Hematopoietic multipotent progenitor cell treated with erythropoietin and hydrocortisone succinate and interleukin-3 and kit ligand, for 6 days (in vitro differentiated cells): ENCODE measurements at places on chromosomes 11 and 22.
A peak's percentile ranks its signal among the peaks of the same experiment; 100 is the strongest.

DNA sequence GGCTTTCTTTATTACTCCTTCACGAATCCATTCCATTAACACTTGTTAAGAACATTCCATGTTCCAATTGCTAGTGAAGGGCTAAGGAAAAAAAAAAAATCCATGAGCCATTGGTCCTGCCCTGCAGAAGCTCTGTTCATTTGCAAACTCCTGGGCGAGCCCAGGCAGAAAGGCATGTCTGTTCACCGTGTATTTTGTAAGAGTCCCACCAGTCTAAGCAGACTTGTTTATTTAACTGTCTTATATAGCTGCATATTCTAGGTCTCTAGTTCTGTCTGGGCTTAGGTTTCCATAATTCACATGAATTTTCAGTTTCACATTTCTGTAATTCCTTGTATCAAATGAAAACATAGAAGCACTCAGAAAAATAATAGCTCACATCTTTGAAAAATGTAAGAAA is 97.4 kb upstream of the POU2AF2 start:
- DNase-seq = no peak

GRCh38 chr22:21939461-21939913 is 13.2 kb downstream of the PPM1F start:
- DNase-seq = peak; percentile 39

- peak; percentile 66 for DNase-seq
Observed at GRCh38 chr22:50112151-50113118, 22.6 kb downstream of the MOV10L1 start.

- DNase-seq = no peak
Observed at GRCh38 chr11:1259076-1259461, 36.2 kb downstream of the MUC5B start.

DNA sequence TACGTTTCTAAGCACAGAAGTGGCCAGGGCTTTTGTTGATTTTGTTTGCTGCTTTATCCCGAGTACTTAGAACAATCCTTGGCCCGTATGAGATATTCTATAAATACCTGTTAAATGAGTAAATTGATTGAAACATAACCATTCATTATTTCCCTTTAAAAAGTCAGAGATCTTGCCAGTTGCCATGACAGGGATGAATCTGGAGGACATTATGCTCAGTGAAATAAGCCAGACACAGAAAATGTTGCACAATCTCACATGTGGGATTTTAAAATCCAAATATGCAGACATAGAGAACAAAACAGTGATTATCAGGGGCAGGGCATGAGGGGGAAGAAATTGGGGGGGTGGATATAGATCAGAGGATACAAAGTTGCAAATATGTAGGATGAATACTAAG is 1240.1 kb downstream of the LRRC4C start:
- DNase-seq = no peak

DNA sequence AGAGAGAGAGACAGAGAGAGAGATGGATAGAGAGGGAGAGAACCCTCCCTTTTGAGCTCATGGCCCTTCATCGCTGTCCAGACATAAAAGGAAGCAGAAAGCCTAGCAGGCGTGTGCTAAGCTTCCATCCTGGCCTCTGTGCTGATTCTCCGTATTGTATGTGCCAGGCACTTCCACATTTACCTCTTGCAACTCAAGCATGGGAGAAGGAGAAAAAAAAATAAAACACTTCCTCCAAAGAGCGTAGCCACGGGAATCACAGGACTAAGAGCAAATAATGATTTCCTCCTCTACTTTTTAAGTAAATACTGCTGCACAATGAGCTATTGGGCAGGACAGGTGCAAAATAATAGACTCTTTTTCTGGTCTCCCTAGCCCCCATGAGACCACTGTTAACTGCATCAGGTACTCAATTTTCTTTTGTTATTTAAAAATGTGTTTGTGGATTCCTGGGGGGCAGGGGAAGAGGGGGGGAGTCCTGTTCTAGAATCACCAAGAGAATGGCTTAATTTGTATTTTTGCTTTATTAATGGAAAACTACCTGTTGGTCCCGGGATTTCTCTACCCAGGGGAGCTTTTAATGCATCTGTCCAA is 154.3 kb downstream of the NXPE2 start:
- no peak for DNase-seq
